Activated CD4-positive, alpha-beta T cell treated with anti-CD3 and anti-CD28 coated beads for 4 hours (primary cell): ENCODE measurements at places on chromosomes 12 and 14.

- DNase-seq = no peak
These were observed 225.3 kb downstream of the ATP23 start for GRCh38 chr12:58166643-58167042.

DNA sequence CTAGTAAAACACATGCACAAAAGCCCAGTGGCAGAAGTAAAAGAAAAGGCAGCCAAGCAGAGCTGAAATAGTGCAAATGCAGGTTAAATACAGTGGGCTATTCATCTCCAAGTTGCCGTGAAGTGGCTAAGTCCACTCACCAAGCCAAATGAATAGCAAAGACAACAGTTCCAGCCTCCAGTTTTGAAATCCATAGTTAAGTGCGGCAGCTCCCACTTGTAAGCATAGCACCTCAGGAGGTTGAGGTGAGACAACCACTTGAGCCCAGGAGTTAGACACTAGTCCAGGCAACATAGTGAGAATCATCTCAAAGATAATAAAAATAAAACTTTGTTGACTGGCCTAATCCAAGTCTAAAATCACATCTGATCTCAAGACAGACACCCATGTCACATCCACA, 9.8 kb upstream of the PHLDA1 start:
- no peak for DNase-seq

DNA sequence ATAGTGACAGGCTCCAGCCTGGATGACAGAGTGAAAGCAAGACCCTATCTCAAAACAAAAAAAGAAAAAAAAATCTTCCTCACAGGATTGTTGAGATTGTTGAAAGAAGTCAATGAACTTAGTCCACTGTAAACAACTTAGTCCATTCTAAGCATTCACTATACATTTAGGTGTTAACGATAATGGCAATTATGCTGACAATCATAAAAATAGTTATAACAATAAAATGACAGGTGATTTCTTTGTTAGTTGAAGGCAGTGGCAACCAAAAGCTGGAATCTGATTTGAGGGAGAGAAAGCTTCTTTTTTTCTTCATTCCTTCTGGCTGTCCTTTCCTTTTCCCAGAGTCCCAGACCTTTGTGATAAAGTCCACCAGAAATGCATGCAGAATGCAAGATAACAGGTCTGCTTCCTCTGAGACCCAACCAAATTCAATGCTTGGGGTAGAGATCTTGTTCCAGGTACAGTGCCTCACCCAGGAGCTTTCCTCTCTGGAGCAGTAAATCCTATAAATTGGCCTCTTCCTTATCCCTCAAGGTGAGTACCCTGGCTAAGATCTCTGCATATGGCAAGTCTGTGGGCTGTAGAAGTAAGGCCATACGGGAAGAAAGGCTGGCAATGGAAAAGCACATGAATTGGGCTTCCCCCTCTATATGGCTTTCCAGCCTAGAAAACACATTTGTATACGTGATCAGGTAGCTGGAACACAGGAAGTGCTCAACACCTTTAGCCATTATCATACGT, 52.5 kb downstream of the PAX9 start:
- no peak for DNase-seq

DNA sequence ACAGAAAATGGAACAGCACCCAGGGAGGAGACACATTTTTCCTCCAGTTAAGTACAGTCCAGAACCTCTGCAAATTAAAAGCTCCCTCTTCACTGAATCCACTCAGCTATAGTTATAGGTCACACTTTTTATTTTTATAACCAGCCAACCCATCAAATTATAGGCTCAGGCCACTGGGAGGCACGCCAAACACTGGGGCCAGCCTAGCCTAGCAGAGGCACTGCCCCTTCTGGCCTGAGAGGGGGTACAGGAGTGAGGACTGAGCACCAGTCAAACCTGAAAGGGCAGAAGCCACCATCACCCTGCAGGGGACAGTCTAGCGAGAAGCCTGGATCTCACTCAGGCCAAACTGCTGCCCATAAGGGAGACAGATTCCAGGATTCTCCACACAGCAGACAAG, 19.3 kb downstream of the FMNL3 start:
- no peak for DNase-seq

DNA sequence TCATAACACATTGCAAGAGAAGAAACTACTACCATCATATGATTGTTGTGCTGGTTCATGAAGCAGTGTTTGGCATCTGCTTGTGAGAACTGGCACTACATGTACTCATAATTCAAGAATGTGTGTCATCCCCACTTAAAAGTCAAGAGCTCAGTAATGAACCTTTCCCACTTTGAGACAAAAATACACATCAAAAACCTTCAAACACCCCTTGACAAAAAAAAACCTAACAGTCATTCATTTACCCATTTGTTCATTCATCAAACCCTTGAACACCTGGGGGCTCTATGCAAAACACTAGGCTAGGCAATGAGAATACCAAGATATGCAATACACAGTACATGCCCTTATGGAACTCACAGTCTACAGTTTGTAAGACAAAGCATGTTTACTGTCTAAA, 40.0 kb downstream of the KIF21A start:
- no peak for DNase-seq

DNA sequence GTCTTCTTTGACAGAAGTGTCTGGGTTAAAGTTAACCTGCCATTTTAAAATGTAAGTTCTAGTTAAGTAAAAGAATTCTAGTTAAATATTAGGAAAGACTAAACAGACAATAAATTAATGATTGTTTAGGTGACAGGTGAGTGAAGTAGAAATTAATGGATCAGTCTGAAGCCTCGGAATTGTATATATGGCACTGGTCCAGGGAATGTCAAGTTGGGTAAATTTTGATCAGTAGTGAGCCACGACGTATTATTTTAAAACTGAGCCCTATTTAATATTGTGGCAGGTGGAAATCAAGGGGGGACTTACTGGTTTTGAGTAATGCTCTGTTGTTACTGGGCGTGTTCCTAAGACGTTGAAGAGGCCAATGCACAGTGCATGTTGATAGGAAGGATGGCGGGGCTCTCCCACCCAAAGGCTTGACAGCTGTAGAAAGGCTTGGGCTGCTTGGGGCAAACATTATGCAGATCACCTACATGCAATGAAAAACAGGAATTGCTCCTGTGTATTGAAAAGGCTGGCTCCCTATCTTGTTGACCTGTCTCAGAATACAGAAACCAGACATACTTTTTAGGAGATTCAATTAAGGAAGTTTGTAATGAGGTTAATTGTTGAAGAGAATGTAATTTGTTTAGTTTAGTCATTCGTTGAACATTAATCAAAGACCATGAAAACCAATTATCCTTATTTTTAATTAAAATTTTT, 5.9 kb upstream of the PPFIBP1 start:
- no peak for DNase-seq

GRCh38 chr12:118680356-118680963, 300.9 kb upstream of the SRRM4 start:
- no peak for DNase-seq

DNA sequence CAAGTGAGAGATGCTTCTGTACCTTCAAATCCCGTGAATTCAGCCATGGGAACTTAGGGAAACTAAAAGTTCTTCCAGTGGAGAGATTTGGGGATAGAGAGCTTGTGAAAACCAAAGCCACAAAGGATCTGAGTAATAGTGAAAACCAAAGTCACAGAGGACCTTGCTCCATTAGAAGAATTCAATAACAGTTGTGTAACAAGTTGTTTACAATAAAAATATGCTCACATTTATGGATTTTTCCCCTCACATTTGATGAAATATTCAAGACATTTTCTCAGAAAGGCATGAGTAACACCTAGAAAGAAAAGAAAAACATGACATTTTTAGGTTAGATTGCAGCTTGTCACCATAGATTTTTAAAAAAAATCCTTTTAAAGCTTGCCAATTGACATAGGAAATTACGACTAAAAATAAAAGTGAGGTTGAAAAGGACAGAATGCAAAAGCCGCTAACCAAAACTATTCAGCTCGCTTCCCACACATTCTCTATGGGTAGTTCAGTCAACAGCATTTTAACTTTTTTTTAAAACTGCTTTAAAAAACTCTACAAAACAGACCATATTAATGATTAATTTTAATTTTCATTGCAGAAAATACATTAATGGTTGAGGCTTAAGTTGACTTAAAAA, 113.2 kb downstream of the CAND1 start:
- DNase-seq = no peak

DNA sequence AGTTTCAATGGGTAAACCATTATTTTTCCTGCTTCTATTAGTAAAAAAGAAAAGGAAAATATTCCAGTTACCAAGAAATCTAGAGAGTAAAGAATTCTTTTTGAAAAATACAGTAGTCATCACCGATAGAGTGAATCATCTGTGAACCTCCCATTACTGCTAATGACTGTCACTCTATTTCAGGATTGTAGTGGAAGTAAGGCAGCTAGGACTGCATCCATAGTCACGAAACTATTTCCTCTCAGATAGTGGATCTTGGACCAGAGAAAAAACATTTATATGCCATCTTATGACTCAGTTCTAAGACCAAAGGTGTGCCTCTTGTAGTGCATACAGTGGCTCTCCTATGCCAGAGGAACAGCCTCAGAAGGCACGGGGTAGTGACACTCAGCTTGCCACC, 173.9 kb upstream of the PLEKHA5 start:
- DNase-seq = no peak
